ENCODE measurements at places on chromosomes 7 and 10.

DNA sequence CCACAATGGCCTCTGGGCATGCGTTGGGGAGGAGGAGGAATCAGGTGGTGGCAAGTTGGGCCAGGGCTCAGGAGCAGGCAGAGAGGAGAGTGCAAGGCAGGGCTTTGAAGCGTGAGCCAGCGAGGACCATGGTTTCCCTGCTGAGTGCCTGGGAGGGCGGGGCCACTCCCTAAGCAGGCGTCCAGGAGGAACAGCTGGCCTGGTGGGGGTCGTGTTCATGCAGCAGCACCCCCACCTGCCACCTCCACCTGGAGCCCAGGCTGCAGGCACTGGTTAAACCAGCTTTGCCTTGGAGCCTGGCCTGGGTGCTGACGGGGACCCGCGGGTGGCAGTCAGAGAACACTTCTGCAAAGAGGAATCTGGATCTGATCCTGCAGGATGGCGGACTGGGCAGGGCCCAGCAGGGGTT lies 24.2 kb upstream of the AQP1 start:
- no peak for DNase-seq

DNA sequence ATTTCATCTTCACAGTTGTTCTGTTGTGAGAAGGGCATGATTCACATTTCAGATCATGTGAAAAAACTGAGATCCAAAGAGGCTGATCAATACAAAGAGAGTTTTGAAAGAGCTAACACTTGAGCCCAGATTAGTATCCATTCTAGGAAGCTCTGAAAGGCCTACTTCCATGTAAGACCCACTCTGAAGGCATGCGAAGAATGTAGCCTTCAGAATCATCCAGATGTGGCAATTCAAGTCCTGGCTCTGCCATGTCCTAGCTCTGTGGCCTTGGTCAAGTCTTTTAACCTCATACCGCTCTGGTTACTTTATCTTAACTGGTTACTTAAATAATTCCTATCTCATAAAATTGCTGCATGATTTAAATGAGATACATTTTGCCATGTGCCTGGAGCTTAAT lies 111.1 kb downstream of the FZD1 start:
- DNase-seq, result no peak

DNA sequence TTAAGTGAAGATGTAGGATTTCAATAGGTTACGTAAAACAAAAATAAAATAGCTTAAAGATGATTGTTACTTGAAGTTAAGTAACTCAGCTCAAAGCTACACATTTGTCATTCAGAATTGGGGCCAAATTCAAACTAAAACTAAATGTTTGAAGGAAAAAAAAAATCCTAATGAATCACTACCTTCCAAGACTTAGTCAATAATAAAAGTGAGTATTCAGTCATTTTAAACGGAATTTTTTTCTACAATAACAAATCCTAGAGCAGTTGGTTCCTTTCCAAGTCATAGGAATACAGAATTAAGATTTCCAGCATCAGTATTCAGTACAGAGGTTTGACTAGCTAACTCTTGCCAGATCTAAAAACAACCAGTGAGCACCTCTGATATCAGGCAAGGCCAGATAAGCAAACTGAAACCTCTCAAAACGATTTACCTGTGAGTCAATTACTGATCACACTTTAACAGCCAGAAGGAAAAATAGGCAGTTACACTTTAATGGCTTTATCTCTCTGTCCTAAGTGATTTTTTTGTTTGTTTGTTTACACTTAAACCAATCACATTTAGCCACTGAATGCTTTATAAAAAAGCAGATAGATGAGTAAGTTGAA lies 669.8 kb upstream of the ANKRD30A start:
- DNase-seq, result no peak

GRCh38 chr7:157711353-157711888 lies 374.6 kb downstream of the DNAJB6 start:
- no peak for DNase-seq

- DNase-seq, result no peak
Measured at GRCh38 chr7:36217211-36217960, 64.3 kb downstream of the EEPD1 start.

DNA sequence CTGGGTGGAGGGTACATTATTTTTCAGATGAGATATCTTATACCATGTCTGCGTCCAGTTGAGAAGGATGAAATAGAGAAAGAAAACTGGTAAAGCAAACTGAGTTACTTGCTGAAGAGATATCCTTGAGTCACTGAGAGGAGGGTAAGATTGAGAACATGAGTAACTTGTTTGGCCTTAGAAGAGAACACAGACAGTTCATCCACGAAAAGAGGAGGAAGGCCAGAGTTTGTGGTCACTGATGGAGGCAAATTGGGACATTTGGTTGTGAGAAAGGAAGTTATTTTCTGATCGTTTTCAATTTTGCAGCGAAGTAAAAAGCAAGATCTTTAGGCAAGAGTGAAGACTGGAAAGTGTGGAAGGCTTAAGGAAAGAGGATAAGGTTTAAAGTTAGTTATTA lies 15.6 kb downstream of the MBL2 start:
- no peak for DNase-seq

DNA sequence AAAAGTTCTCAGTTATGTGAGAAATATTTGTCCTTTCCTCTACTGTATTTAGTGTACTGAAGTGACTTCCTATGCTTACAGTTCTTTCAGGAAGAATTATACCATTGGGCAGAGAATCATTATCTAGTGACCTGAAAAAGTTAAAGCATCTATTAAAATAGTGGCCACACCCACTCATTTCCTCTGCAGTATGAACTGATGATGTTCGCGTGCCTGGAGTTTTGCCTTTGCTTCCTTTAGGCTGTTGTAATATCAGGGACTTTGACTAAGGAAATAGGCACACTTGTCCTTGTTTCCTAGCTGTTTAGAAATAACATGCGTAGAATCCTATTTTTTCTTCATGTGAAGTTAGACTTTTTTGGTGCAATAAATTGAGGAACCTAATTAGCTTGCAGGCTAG lies 100.7 kb downstream of the ZMYND11 start:
- peak; percentile 19 for DNase-seq

GRCh38 chr10:101060951-101061623 lies 702 bp upstream of the KAZALD1 start:
- DNase-seq, result peak; percentile 91

DNA sequence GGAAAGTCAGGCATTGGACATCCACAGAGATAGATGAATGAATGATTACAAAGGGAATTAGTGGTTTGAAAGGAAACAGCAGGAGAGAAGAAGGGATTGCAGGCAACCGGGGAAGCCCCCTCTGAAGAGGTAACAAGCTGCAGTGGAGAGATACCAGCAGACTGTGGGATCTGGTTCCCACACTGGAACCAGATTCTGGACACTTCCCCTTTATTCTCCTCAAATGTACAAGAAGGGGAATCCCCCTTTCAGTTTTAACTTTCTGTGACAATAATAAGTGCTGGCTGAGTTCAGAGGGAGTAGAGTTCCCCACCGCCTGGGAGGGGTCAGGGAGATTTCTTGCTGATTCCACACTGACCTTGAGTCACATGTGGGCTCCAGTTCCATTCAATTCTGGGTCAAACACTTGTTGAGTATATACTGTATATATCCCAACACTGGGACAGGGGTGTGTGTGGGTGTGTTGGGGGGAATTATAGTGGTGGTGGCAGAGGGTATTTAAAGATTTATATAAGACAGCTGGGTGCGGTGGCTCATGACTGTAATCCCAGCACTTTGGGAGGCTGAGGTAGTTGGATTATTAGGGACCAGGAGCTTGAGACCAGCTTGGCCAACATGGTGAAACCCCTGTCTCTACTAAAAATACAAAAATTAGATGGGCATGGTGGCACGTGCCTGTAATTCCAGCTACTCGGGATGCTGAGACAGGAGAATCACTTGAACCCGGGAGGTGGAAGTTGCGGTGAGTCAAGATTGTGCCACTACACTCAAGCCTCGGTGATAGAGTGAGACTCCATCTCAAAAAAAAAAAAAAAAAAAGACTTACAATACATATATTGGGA lies 16.5 kb upstream of the DDIT4 start:
- peak; percentile 42 for DNase-seq

DNA sequence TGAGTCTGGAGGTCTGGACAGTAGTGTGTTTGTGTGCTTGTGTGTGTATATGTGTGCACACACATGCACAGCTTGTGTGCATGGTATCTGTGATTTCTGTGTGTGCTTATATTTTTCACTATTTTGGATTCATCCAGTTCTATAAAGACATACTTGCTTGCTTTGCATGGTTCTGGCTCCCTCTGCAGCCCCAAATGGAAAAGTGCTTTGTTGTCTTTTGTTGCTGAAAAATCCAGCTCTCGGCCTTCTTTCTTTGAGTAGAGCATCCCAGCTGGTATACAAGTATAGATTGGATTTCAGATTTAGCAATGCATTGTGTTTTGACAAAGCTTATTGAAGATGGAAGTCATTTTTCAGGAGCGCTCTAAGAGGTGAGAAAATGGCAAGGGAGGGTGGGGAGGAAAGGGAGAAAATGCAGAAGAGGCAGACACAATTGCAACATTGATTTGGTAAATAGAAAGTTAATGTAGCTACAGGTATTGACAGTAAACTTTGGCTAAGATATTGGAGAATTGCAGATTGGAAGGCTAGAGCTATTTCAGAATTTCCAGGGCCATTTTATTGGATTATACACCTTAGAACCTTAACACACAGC lies 333.9 kb downstream of the AUTS2 start:
- DNase-seq, result no peak

DNA sequence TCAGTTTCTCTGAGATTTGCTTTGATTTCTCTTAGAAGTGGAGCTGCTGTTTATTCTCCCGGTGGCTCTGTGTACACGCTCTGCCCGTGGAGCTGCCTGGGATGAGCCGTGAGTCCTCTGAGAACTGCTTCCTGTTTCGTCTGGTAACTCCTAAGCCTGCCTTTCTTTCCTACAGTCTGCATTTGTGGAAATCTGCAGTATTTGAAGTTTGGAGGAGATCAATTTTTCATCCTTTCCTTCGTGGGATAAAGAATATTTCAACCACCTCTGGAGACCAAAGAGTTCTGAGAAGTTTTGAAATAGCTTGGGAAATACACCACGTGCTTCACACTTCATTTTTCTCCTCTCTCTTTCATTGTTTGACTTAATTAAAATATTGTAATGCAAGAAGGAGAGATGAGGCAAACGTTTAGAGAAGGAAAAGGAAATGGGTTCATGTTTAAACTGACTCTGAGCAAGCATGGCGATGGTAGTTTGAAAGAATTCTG lies 311.9 kb downstream of the LRMDA start:
- no peak for DNase-seq

DNA sequence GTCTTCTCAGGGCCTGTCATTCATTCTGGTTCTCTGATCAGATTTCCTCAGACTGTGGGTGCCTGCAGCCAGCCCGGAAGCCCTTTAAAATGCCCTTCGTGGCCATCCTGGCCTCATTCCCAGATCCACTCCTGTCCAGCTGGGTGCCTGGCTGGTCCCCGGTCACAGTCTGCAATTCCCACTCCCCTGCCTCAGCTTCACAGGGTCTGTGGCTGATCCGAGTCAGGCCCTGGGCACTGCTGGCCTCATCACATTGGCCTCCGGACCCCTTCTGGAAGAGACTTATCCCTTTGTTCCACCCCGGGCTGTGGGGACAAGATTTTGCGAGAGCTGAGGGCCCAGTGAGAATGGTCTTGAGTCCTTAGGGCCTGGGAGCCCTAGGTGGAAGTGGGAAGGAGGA lies 12.1 kb downstream of the DOCK1 start:
- DNase-seq, result no peak

- no peak for DNase-seq
Measured at GRCh38 chr10:77637532-77638320, at the start of gene KCNMA1. Gene KCNMA1 (minus strand): TSS chr10:77637808.

DNA sequence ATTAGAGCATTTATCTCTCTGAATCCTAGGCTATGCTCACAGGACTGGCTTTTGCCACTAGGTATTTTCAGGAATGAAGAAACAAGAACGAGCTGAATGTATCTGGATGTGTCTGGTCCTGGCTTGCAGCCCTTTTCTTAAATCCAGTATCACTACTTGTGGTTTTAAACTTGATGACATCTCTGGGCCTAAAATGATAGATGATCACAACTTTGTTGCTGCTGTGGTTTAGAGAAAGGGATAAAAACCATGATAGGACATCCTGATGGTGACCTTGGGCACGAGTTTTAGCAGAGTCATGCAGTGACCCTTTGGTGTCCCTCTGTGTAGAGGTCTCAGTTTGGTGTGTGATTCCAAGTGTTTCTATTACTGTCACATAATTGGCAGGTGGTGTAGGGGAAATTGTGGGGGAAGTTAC lies 31.7 kb upstream of the SEMA3C start:
- no peak for DNase-seq

DNA sequence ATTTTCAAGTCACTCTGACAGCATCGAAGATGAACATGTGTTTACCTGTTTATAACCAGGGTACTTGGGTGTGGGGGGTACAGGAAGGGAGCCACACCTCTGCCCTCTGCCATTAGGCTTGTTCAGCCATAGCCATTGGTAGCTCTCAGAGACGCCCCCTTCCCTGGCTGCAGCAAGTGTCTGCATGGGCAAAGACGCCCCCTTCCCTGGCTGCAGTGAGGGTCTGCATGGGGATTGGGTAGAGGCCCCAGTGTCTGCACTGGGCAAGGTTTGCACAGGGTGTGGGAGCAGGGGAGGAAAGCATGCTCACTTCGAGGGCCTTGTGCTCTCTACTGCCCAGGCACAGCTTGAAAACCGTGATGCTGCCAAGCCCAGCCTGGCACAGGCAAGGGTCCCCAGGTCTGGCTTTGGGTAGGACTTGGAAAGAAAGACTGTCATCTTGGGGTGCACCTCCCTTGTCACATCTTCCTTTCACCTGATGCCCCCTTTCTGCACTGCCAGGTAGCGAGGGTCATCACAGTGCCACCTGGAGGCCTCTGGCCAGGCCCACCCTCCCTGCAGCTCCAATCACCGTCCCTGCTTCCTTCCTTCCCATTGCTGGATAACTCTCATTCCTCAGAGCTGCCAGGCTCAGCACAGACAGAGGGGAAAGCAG lies 3.7 kb downstream of the TMEM225B start:
- no peak for DNase-seq

GRCh38 chr10:75935240-75935639 lies 503.8 kb downstream of the LRMDA start:
- no peak for DNase-seq

DNA sequence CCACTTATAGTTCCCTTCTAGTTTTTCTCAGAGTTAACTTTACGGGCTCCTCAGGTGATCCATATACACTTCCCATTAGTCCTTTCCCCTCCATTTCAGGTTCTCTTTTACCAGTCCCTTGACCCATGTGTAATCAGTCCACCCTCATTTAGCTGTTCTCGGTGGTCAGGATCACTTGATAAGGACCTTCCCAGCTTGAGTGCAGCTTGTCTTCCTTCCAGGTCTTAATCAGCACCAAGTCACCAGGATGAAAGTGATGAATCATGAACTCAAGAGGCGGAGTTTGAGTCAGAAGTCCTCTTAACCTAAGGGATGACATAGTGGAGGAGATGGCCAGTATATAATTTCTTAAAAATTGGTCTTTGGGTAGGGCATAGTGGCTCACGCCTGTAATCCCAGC lies 63.1 kb upstream of the CNTNAP2 start:
- no peak for DNase-seq

DNA sequence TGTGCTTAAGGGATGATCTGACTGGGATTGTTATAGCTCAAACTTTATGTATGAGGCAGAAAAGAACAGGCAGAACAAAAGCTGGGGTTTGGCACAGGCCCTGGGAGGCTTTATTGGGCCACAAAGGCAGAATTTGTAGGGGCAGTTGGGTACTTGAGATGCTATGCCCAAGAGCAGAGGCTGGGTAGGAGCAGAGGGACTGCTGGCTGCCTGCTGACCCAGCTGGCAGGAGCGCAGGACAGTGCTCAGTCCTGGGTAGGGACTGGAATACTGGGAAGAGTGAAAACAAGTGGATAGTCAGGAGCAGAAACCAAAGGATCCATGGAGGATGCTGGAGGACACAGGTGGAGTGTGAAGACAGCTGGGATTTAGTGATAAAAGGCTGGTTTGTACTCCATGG lies 75.7 kb downstream of the CCDC3 start:
- DNase-seq, result no peak

- DNase-seq, result peak; percentile 92
Measured at GRCh38 chr7:151822541-151823181, 54.3 kb downstream of the PRKAG2 start.

All from dermis microvascular lymphatic vessel endothelial cell (primary cell).